Hair follicular keratinocyte (primary cell): ENCODE measurements at places on chromosomes 3 and 15. TPM values are rescaled to one million over a fixed set of nuclear protein-coding genes. Genes with fewer than 3 reads are reported as not detected.

The DAZL gene
- total RNA-seq = not detected in 2 replicates

The RETNLB gene
- not detected in 2 replicates for total RNA-seq

The PAK6 gene
- 21.0 and 21.7 TPM in 2 replicates for total RNA-seq

The GPR62 gene
- total RNA-seq = not detected in 2 replicates

The SPG21 gene
- 70.1 and 74.1 TPM in 2 replicates for total RNA-seq
